ENCODE measurements at places on chromosomes 1 and 21.
A peak's percentile ranks its signal among the peaks of the same experiment; 100 is the strongest.

DNA sequence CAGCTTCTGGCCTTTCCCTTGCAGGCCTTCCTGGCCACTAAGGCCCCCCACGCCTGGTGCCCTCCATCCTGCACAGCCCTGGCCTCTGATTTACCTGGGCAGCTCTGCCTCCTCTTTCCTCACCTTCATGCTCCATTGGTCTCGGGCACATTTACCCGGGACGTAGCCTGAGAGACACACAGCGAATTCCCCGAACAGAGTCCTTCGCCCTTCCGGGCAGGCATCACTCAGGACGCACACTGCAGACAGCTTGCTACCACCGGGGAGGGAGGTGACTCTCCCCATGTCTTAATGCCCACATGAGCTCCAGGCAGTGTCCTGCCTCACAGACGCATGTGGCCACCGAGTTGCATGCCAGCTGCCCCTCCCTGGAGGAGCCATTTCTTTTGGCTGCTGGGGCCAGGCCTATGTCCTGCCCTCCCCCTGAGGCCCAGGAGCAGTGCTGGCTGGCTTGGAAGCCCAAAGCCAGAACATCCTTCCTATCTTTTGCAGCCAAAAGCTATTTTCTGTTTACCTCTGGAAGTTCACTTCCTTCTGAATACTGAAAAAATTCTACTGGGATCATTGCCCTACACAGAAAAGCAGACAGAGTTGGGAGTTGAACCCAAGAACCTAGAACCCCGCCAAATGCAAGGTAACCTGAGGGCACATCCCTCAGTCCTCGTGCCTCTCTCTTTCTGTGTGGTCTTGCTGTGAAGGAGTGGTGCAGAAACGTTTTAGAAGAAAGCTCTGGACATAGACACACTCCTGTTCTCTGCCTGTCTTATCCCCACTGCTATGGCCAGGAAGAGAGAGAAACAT lies 209.5 kb downstream of the TOMM20 start:
- DNase-seq: no peak

GRCh38 chr1:212477014-212477679 lies 44.4 kb downstream of the NENF start:
- peak; percentile 55 for DNase-seq

- peak; percentile 78 for DNase-seq
These were observed 21.2 kb upstream of the NUF2 start for GRCh38 chr1:163300568-163300967.

- no peak for DNase-seq
These were observed 42.6 kb downstream of the AHDC1 start for GRCh38 chr1:27561124-27561899.

DNA sequence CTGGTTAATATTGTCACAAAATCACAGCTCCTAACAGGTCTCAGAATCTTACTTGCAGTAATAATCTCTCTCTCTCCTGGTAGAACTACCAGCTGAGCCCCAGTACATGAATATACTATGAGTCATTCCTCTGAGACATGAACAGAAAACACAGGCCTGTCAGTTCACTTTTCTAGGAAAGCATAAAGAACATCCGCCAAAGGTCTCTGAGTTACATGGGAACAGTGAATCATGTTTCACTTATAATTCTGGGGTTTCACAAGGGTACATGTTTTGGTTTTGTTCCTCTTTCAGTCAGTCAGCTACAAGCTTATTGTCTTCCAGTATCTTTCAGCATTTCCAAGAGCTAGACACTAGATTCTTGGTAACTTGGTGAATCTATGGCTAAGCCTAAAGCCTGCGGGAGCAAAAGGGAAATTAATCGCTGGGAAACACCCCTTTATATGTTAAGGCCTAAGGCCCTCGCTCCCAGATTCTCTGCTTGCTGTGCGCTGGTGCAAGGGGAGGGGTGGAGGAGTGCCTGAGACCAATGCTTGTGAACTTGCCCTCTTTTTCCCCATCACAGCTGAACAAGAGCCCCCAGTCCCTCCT lies 31.7 kb downstream of the IFNGR2 start:
- no peak for DNase-seq

DNA sequence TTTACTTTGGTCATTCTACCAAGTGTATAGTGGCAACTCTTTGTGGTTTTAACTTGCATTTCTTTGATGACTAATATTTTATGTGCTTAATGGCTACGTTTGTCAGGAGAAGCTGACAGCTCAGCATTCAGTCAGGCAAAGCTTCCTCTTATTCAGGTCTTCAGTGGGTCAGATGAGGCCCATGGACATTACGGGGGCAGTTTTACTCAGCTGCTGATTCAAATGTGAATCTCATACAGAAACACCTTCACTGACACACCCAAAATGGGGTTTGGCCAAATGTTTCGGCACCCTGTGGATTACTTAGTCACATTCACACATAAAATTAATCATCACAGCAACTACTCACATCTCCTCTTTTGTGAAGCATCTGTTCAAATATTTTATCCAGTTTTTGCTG lies 104.9 kb upstream of the PLD5 start:
- DNase-seq: no peak

DNA sequence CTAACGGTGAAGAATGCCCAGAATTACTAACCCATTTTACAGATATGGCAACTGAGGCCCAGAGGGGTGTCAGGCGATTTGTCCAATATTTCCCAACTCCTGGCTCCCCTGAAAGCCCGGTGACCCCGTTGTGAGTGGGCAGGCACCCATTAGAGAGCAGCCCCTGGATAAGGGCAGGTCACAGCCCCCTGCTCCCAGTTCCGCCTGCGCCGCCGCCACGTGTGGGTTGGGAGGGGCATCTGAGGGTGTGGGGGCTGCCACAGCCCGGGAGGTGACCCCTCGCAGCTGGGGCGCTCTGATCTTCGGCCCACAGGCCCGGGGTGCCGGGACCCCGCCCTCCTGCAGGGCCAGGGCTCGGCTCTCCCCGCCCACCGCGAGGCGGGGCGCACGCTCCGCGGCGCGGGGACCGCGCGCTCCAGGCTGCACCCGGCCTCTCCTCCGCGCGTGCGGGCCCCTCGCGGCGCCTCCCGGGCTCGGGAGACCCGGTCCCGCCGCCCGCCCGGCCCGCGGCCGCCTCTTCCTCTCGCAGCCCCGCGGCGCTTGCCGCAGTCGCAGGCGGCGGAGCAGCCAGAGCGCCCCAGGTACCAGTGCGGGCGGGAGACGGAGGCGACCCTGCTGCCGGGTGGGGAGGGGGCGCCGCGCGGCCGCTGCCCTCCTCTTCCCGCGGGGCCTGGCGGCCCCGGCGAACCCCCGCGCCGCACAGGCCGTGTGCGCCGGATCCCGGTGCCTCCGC lies at the start of gene HTR6:
Gene HTR6, plus strand, starts transcription at position 423 of the 733 bp plus-strand sequence. CDS start 879 bp downstream, outside the sequence.
- DNase-seq: no peak

DNA sequence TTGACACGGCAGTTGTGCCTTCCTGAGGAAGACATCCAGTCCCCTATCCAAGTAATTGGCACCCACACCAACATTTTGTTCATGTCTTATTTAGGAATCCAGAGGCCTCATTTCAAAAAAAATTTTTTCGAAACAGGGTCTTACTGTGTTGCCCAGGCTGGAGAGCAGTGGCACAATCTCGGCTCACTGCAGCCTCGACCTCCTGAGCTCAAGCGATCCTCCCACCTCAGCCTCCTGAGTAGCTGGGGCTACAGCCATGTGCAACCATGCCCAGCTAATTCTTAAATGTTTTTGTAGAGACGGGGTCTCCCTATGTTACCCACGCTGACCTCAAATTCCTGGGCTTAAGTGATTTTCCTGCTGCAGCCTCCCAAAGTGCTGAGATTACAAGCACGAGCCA lies 9.2 kb upstream of the TRNP1 start:
- no peak for DNase-seq

DNA sequence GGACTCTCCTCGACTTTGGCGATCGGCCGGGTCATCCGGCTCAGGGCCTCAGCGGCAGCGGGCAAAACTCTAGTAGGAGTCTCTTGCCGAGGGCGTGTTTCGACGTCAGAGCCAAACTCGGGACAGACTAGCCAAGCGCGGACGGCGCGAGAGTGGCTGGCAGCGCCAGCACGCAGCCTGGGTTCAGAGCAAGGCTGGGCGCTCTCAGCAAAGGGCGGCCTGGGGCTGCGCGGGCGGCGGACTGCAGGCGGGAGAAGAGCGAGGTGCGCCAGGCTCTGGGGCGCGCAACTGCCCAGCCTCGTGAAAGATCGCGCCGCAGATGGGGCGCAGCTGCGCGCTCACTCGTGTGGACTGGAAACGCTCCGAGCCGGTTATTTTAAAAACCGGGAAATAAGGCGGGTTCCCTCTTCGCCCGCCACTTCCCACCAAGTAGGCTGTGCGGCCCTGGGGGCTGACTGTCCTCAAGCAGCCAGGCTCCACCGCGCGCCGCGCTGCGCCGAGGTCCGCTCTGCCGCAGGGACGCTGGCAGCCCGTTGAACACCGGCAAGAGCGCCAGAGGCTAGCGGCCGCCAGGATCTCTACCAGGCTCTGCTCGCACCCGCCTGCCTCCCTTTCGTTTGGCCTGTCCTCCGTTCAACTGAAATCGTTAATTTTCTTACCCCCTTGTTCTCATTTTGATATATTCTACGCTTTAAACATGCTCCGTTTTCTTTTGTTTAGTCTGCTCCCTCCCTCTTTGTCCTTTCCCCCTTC lies 2.4 kb downstream of the ALX3 start:
- no peak for DNase-seq

GRCh38 chr21:28884481-28884880 lies 108.2 kb downstream of the LTN1 start:
- DNase-seq: no peak

- no peak for DNase-seq
These were observed 6.9 kb downstream of the IL10RB start for GRCh38 chr21:33273044-33273443.

DNA sequence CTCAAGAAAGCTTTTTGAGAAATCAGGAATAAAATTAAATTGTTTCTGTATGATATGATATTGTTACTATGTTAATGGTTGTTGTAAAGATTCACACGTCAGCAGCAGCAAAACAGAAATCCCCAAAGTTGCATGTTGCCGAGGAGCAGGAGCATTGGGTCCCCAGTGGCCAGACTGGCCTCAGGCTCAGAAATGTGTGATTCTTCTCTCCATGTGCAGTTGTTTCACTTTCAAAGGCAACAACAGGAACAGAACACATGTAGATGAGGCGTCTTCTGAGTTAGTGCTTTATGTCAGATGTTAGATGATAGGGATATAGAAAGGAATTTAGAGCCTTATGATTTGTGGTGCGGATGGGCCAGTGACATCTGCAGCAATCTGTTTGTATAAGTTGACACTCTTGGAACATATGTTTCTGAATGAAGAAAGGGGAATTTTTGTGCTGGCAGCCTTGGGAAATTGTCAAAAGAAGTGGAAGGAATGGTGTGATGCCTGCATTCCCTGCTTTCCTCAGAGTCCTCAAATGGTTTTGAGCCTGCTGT lies 2.1 kb upstream of the TTLL7 start:
- DNase-seq: no peak

- DNase-seq: no peak
These were observed 252.3 kb upstream of the FGGY start for GRCh38 chr1:59044535-59045121.

DNA sequence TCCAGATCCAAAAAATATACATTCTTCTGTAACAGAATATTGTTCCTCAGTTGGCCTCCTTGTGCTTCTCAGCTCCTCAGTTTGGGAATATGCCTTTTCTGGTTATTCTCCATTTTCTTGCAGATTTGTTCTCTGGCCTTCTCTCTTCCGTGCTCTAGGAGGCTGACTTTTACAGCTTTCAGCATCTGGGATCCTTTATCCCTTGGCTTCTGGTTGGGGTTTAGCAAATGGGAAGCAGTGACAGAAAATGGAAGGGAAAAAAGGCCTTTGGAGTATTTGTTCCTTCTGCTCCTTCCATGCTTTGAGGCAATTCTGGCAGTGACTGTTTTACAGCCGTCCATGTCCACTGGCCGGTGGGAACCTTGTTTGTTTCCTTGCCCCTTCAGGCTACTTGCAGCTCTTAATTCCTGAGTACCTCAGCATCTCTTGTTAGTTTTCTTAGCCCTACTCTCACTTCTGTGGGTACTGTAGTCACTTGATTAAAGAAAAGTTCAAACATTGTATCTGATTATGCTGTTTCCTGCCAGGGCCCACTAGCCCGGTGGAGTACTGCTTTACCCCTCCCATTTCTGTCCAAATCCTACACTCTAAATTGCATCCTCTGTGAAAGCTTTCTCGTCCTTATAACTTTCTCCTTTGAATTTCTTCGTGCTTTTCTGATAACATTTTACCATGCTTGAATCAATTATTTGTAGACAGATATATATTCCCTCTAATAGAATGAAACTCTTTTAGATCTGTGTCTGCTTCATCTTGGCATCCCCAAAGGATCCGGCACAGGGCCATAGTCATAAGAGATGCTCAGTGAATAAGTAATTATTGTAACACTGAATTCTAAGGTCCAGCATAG lies 118.2 kb downstream of the OSBPL9 start:
- DNase-seq: no peak

DNA sequence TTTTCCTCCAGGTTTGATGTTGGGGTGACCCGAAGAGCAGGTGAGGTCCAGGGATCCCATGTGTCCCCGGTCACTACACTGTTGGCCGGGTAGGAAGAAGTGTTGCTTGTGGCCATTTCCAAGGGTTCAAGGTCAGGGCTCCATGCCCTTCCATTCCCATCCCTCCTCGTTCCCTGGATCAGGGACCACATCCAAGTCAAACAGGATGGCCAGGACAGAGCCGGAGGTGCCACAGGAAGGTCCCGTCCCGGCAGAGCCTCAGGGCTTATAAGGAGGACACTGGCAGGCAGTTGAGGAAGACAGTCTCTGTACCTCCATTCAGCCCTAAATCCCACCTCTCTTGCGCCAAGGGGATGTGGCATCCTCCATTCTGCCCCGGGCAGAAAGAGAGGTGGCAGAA lies 22.0 kb upstream of the FAM131C start:
- DNase-seq: no peak

DNA sequence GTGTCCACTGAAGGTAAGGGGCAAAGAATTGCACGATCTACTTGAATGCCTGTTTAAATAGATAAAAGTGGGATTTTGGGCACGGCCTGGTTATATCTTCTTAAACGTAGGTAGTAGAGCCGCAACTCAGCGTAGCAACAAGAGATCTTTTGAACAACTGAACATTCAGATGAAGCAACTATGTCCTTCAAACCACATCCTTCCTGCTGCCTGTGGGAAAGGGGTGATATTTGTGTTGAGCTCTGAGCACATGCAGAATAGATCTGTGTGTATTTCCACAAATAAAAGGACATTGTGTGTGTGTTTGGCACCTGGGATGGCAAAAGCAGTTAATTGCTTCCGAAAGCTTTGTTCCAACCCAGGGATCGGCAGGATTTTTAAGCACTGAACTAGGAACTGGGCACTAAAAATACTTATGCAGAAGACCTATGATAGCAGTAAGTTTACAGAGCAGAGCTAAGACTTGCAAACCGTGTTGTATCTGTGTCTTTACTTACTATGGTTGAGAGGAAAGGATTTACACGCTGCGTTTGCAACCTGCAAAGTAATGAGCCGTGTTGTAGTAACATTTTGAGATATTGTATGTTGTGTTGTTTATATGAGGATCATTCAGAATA lies 333.4 kb downstream of the CHRM3 start:
- DNase-seq: no peak

GRCh38 chr1:154755858-154756730 lies 114.0 kb downstream of the KCNN3 start:
- DNase-seq: no peak

Measured in DMS79 (cell line).